Activated CD4-positive, alpha-beta T cell treated with anti-CD3 and anti-CD28 coated beads for 1 hour (primary cell): ENCODE measurements at places on chromosomes 12 and 14.

- DNase-seq, result no peak
These were observed 28.6 kb downstream of the CMKLR1 start for GRCh38 chr12:108310489-108310888.

GRCh38 chr12:54027442-54027786 is 826 bp upstream of the HOXC6 start:
- no peak for DNase-seq

GRCh38 chr14:73242357-73242901 is 5.1 kb downstream of the PAPLN start:
- DNase-seq, result no peak

- DNase-seq, result peak; percentile 9
These were observed at the start of gene LRRK2 for GRCh38 chr12:40224439-40225291. LRRK2 (plus strand) TSS chr12:40224997; CDS start chr12:40225132, 135 bp downstream.
